ENCODE measurements at places on chromosomes 16 and 17.

GRCh38 chr17:2051061-2051932 is 3.6 kb upstream of the HIC1 start:
- DNase-seq = no peak

DNA sequence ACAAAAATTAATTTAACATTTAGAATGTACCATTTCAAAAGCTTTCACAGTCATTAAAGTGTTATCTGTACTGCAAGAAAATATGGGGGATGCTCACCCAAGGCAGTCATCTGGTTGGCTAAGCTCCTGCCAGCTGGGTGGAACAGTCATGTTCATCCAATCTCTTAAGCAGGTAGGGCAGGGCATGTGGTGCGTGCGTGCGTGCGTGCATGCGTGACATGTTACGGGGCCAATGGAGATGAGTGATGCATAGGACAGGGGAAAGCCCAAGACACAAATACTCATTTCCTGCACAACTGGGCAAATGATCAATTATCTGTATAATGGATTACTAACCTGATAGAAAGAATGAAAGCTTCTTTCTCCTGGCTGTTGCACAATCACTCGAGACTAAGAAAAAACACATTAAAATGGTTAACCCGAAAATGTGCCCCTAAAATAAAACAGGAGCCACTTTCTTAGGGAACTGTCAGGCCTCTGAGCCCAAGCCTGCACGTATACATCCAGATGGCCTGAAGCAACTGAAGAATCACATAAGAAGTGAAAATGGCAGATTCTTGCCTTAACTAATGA is 104.4 kb downstream of the MYO1D start:
- DNase-seq = no peak

DNA sequence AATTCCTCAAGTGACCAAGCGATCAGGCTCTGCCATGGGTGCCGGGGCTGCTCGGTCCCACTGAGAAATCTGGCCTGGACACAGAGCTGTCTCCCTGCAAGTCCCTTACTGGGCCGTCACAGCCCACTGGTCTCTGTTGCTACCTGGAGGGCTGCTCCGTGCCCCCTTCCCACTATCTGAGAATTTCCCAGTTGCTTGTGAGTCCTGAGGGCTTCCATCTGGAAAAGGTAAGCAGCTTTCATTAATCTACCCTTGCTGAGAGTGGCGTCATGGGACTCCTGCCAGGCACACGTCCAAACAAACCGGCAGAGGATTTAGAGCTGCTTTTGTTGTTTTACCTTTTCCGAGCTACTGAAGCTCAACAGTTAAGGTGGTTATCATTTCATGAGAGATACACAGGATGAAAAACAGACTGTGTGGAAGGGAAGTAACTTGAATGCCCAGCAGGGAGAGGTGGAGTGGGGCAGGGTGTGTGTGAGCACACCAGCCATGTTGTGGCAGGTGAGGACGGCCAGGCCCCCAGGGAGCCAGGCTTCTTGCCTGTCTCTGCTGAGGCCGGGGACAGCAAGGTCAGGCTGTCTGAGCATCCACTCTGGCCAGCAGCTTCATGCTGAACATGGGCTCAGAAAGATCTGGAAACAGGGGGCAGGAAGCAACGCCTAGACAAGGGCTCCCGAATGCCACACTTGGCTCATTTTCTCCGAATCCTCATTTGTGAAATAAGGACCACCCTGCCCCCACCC is 50.6 kb downstream of the GTF3C1 start:
- DNase-seq = no peak

DNA sequence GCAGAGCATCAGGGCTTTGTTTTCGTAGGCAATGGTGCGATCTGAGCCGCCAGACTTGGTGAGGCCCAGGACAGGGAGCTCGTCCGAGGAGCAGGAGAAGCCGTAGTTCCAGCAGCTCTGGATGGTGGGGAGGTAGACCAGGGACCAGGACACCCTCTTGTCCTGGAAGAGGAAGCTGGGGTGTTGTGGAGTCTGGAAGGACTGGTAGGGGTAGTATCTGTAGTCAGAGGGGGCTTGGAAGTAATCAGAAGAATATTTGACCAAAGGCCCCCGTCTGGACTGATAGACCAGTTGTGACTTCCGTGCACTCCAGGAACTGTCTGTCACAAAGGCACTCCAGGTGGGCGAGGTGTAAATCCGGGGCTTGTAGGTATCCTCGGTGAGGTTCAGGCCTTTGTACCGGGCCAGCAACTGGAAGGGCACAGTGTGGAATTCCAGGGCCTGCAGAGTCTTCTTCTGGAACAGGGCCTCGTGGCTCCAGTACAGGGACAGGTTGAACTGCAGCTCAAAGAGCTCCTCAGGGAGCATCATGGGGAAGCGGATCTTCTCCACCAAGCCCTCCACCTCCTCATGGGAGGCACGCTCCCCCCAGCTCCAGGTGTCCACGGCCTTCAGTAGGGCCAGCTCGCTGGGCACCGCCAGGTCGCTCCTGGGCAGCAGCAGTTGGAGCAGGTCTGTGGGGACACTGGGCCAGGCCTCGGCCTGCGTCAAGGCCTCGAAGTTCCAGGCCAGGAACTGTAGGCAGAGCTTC is 7.8 kb downstream of the LGALS3BP start:
- DNase-seq = no peak

GRCh38 chr16:1923299-1924034 is 5.3 kb upstream of the HS3ST6 start:
- DNase-seq = no peak

GRCh38 chr16:56466344-56466743 is 15.0 kb downstream of the OGFOD1 start:
- no peak for DNase-seq

Data from stimulated activated CD4-positive, alpha-beta T cell treated with anti-CD3 and anti-CD28 coated beads, Interleukin-4, amount 100 ng/mL, for 24 hours (primary cell).